GM23248 (cell line): ENCODE measurements at places on chromosomes 7 and 10. TPM values are rescaled to one million over a fixed set of nuclear protein-coding genes. Genes with fewer than 3 reads are reported as not detected.

Gene SNCG
- polyA plus RNA-seq: 2.8 and 3.1 TPM in 2 replicates

Gene MDFIC
- 23.0 and 23.8 TPM in 2 replicates for polyA plus RNA-seq

Gene MBL2
- polyA plus RNA-seq: not detected in 2 replicates

- H3K36me3 ChIP-seq: no peaks in the 10 kb centered on the region
- no peaks in the 10 kb centered on the region for H3K27me3 ChIP-seq
- peak; percentile 2 for DNase-seq
- H3K4me3 ChIP-seq: no peak overlapping the region
Observed at GRCh38 chr7:7843972-7844371, 124.6 kb upstream of the GLCCI1 start.

GRCh38 chr10:33395201-33395600, 60.7 kb upstream of the NRP1 start:
- no peak for DNase-seq
- no peak overlapping the region for H3K27ac ChIP-seq
- no peaks in the 10 kb centered on the region for H3K27me3 ChIP-seq
- no peaks in the 10 kb centered on the region for H3K36me3 ChIP-seq
